Fibroblast of upper back skin (primary cell): ENCODE measurements at places on chromosomes 5 and 9.
A peak's percentile ranks its signal among the peaks of the same experiment; 100 is the strongest.

DNA sequence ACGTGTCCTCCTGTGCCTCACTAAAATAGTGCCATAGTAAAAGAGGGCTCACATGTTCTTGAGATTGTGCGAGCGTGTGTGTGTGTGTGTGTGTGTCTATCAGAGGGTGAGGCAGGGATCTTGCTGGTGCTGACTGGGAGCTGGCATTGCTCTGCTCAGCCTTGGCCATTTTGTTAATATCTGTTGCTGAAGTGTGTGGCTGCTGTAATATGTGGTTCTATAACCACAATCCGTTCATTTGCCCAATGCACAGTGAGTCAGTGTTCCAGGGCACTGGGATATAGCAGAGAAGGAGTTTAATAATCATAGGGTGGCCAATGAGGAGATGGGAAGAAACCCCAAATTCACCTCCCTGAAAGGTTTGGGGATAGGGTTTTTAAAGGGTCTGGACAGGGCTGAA lies 61.3 kb downstream of the RASGRF2 start:
- DNase-seq, result no peak

- DNase-seq, result peak; percentile 17
Measured at GRCh38 chr5:139186261-139186660, 11.9 kb downstream of the SIL1 start.

GRCh38 chr9:7051711-7052110 lies 293.9 kb downstream of the KDM4C start:
- no peak for DNase-seq

- no peak for DNase-seq
Measured at GRCh38 chr5:69261034-69261433, 26.3 kb downstream of the CDK7 start.

DNA sequence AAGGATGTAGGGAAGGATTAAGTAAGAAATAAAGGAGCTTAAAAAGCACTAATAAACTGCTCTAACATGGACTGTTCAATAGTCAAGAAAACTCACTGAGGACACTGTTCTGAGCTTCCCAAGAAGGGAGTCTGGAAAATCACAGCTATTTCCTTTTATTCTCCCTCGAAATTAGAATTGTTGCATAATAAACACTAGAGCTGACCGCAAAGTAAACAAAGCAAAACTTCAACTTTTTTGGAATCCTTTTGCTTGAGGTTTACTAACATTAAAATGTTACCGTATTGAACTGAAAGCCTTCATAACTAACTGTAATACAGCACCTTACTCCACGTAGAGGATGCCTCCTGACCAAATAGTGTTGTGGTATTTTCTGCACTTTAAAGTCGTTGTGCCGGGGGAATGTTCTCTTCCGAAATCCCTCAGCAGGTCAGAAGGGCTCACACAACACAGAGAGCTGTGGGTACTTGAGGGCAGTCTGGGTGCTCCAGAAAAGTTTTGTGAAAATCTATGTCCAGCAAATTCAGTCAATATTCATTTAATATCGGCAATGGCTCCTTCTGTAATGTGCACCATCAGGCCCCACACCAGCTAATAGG lies 59.2 kb downstream of the TTLL11 start:
- DNase-seq, result no peak

- DNase-seq, result no peak
Measured at GRCh38 chr9:97617939-97618416, 15.2 kb downstream of the TSTD2 start.
